ENCODE measurements at places on chromosomes 2 and 18.
A peak's percentile ranks its signal among the peaks of the same experiment; 100 is the strongest.

GRCh38 chr2:15984368-15985255 lies 44.3 kb downstream of the MYCN start:
- DNase-seq = no peak

GRCh38 chr18:32440518-32440917 lies 30.2 kb downstream of the GAREM1 start:
- DNase-seq = no peak

- no peak for DNase-seq
Measured at GRCh38 chr2:151291224-151291623, 1.8 kb upstream of the NMI start.

DNA sequence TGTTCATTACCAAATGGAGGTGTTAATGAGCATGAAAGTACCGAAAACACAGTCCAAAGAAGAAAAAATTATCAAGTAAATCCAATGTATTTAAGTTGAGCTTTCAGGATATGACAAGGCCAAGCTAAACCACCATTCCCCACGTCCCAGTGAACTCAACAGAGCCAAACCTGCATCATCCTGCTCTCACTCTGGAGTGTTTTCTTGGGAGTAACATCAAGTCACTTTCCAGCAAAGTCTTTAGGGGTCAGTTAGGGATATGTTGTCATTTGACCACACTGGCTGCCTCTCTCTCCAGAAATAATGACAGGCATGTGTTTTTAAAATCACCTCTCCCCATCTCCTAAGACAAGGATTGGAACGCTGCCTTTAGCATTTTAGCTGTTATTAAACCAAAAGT lies 140.5 kb downstream of the SRBD1 start:
- no peak for DNase-seq

DNA sequence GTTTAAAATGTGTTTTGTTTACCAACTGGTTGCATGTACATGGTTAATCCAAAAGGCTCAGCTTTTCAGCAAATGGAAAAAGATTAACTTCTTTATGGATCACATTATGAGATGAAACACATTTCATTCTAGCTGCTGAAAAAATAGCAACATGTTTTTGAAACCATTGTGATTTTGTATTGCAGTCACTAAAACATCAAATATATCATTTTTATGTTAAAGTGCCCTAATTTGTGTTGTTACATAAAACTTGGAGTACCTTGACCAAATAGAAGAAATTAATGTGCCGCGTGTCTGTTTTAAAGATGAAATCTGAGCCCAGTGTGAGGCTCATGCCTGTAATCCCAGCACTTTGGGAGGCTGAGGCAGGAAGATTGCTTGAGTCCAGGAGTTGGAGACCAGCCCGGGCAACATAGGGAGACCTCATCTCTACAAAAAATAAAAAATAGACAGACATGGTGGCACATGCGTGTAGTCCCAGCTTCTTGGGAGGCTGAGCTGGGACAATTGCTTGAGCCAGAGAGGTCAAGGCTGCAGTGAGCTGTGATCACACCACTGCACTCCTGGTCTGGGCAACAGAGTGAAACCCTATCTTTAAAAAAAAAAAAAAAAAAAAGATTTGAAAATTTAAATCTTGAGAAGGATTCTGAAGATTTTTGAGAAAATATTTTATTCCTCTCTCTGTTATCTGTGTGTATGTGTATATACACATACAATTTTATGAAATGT lies 96.6 kb downstream of the FMNL2 start:
- DNase-seq = no peak

GRCh38 chr2:12325806-12326205 lies 390.9 kb upstream of the TRIB2 start:
- peak; percentile 58 for DNase-seq

Data from choroid plexus epithelial cell (primary cell).